ENCODE measurements at places on chromosomes 1 and 21.

- no peak for DNase-seq
These were observed 486 bp upstream of the KCNA3 start for GRCh38 chr1:110675060-110675791.

- DNase-seq = no peak
These were observed 68.9 kb upstream of the ACTL8 start for GRCh38 chr1:17686258-17686657.

GRCh38 chr1:153547560-153548551 is 1.2 kb downstream of the S100A3 start:
- DNase-seq = no peak

GRCh38 chr1:156880473-156880872 is 13.0 kb upstream of the PEAR1 start:
- DNase-seq = no peak

GRCh38 chr1:91881280-91881679 is 4.7 kb downstream of the TGFBR3 start:
- no peak for DNase-seq

DNA sequence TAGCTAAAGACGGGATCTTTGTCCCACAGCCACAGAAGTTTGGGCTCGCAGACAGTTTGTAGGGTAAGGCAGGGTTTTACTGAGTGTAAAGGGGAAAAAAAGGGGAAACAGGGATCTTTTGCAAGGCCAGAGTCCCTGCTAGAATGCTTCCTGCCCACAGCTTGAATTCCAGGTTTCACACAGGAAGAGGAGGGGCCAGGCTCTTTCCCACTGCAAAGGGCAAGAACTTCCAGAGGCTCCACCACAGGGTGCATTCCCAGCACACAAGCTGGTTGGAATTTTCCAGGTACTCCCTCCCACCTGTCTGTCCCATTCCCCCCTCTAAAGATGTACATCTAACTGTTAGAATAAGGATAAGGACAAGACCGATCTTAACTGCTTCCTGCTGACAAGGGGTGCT is 1126.9 kb downstream of the KCNT2 start:
- no peak for DNase-seq

GRCh38 chr1:96416111-96416595 is 305.4 kb upstream of the PTBP2 start:
- no peak for DNase-seq

- no peak for DNase-seq
These were observed 6.3 kb downstream of the PRCC start for GRCh38 chr1:156773607-156774006.

DNA sequence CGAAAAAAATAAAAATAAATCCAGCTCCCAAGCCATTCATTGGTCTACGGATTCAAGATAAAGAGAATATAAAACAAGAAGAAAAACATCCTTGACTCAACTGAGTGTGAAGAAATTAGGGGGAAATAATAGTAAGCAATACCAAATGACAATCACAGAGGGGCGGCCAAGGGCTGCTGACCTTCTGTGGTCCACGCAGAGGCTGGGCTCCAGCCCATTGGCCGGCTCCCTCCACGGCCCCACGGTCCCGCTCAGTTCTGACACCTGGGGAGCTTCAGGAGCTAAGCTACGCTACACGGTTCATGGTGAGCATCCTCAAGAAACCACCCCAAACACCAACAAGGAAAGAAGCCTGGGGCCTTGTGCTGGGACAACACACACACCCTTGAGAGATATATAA is 400 bp upstream of the KRTAP10-12 start:
- no peak for DNase-seq

DNA sequence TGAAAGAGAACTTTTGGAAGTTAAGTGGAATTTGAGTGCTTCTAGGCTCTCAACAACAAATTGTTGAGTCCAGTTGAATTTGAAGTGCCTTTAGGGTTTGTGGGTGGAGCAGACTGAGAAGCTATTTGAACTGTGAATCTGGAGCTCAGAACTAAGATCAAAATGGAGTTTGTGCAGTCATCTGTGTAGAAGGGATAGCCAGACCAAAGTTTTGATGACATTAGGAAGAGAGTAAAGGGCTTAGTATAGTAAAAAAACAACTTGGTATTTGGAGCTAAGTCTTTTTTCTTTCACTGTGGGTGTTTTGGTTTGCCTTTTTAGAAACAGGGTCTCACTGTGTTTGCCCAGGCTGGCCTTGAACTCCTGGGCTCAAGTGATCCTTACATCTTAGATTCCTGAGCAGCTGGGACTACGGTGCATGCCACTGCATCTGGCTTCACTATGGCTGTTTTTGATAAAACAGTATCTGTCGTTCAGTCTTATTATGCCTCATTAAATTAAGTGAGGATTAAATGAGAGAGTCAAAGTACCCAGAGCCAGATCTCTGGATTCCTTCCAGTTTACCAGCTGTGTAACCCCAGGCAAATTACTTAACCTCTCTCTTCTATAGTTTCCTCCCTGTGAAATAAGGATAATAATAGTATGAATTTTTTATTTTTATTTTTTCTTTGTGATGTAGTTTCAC is 20.0 kb downstream of the HDAC1 start:
- no peak for DNase-seq

DNA sequence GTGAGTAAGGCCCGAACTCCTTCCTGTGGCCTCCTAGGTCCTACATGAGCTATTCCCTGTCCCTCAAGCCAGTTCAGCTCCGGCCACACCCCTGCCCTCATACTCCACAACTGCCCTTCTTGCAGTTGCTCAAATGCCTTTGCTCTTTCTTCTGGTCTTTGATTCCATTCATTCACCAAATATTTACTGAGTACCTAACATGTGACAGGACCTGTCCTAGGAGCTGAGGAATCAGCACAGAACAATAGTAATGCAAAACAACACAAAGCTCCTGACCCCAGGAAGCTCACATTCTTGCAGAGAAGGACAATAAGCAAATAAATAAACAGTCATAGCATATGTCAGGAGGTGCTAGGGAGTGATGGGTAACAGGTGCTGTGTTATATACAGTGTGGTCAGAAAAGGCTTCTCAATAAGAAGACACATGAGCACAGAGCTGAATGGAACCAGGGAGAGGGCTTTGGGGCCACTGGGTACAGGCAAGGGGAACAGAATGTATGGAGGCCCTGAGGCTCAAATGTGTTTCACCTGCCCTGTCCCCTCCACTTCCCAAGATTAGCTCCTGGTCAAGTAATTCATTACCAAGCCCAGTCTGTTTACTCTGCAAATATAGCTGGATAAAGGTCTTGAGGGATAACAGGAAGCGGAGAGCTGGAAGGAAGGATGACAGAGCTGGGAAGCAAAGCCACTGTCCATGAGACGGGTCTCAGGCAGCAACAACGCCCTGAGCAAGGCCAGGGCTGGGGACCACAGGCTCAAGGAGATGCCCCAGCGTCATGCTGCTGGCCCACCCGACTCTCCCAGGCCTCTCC is 145.1 kb downstream of the CSMD2 start:
- no peak for DNase-seq

DNA sequence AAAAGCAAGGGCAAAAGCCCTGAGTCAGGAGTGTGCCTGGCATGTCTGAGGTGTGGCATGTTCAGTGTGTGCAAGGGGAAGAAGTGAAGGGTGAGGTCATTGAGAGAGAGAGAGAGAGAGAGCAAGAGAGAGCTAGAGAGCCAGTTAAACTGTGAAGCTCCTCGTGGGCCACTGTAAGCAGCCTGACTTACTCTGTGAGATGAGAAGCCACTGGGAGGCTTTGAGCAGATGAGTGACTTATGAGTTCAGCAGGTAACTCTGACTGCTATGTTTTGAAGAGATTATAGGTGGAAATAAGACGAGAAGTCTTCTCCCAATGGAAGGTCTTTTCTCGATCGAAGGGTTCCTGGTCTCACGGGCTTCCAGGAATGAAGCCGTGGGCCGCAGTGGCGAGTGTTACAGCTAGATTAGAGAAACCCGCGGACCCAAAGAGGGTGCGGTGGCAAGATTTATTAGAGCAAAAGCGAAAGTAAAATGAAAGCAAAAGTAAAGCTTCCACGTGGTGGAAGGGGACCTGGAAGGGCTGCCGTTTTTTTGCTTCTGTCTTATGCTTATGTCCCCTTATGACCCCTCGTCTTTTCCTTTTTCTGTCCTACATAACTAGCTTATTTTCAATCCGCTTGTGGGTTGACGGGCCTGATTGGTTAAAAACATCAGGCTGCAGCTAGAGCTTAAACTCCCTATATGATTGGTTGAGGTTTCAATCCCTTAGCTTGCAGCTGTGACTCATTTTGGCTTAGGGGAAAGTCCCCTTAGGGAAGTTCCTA is 323.1 kb upstream of the FAM78B start:
- peak; percentile 11 for DNase-seq

DNA sequence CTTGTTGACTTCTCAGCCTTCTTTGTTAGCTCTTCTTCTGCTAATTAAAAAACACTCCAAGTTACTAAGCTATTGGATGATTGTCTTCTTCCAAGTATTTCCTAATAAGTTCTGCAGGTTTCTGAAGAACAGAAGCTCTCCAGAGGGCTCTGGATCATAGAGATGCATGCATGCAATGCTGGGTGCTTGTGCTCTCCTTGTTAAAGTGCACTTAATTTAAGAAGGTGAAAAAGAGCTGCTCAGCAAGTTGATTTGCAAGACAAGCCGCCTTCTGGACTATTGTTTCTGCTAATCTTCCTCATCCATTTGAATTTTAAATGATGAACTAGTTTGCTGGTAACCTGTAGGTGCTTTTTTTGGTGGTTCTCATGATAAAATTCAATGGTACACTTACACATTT is 16.1 kb downstream of the RRP15 start:
- DNase-seq = no peak

DNA sequence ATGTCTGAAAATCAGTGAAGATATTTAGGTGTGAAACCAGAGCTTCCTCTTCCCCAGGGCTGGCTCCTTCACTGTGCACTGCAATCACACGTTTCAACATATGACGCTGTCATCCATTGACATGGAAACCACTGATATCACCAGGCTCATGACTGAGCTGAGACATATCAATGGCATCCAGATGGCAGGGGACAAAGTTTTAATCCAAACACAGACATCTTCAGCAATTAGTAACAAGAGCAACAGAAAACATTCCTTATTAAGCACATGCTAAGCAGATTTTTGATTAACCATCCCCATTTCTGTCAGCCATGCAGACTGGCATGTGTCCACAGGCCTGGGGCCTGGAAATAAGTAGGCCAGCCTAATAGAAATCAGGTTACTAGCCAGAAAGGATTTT is 108.0 kb upstream of the ADAR start:
- no peak for DNase-seq

GRCh38 chr1:100860397-100860991 is 34.1 kb downstream of the EXTL2 start:
- DNase-seq = no peak

GRCh38 chr1:88124614-88125013 is 559.5 kb upstream of the PKN2 start:
- no peak for DNase-seq

DNA sequence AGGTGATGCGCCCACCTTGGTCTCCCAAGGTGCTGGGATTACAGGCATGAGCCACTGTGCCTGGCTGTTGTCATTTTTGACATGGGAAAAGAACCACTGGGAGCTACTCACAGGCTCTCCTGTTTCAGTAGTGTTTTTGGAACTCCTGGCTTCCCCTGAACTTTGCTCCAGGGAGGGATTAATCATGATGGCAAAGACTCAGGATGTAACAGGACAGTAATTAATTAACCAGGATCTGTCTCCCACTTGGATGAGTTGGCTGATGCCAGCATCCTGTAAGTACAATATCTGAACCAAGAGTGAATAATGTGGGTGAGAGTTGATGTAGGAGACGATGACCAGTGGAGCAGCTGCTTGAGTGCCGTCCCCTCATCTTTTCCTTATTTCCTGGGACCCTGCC is 4.9 kb downstream of the SFT2D2 start:
- no peak for DNase-seq

DNA sequence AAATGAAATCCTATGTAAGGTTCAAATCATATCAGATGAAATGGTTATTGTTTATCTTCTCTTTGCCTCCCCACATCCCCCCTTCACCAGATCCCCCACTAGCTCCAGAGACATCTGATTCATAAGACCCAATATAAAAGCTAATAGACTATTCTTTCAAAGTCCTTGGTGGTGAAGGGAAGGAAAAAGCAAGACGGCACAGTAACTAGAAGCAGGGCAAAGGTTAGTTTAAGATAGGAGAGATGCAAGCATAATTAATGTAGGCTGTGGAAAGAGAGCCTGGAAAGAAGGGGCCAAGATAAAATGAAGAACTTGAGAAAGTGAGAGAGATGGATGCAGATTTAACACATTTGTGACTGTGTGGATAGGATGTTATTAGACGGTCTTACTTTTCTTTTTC is 33.8 kb downstream of the BTG3 start:
- DNase-seq = no peak

DNA sequence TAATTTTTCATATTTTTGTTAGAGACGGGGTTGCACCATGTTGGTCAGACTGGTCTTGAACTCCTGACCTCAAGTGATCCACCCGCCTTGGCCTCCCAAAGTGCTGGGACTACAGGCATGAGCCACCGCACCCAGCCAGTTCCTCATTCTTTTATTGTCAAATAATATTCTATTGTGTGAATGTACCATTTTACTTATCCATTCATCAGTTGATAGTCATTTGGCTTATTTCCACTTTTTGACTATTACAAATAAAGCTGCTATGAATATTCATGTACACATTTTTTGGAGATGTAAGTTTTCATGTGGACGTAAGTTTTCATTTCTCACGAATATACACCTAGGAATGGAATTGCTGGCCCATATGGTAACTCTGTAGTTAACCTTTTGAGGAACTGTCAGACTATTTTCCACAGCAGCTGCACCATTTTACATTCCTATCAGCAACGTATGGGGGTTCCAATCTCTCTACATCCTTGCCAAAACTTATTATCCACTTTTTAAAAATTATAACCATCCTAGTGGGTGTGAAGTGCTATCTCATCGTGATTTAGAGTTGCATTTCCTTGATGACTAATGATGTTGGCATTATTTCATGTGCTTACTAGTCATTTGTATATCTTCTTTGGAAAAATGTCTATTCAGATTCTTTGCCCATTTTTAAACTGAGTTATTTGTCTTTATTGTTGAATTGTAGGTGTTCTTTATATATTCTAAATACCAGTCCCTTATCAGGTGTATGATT is 12.7 kb downstream of the PACC1 start:
- no peak for DNase-seq

DNA sequence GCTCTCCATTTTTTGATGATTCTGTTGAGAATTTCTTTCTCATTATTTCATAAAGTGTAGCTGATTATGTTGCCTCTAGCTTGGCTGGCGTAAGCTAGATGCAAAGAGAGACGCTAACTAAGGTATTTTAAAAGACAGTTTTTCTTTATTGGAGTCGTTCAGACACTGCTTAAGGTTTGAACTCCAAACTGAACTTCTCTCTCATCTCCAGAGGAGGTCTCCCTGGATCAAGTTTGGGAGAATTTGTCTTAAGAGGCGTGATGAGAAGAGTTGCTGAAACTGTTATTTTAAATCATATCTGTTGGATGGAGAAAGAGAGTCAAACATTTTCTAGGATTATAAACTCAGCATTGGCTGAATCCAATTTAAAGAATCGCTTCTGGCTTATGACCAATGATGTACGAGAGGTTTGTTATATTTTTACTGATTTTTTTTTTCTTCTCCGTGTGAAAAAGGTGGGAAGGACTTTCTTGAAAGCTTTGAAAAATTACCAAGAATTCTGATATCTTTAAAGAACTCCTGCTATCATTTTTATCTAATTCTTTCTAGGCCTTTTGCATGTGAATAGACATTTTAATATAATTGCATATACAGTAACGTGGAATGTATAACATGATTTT is 34.0 kb downstream of the MAP3K7CL start:
- no peak for DNase-seq

GRCh38 chr1:176996456-176997090 is 167.9 kb downstream of the ASTN1 start:
- DNase-seq = no peak

Data from stimulated activated CD4-positive, alpha-beta T cell treated with anti-CD3 and anti-CD28 coated beads, TNF-alpha, amount 100 ng/mL, for 24 hours (primary cell).